ENCODE measurements at places on chromosomes 3 and 15.
A peak's percentile ranks its signal among the peaks of the same experiment; 100 is the strongest.

GRCh38 chr3:124256599-124256998 lies 264.7 kb upstream of the ROPN1 start:
- no peak for DNase-seq

DNA sequence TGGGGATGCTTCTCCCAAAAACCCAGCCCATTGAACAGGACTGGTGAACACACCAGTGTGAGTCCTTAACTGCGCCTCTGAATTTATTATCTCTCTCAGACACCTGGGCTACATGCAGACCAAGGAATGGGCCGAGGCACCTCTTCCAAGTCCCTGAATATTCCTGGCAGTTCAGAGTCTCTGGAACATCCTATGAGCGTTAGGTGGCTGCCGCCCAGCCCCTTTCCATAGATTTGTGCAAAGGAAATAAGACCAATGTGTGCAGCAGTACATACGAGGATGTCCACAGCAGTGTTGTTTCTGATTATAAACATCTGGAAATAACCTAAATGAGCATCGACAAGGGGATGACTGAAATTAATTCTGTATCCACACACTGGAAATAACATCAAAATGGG lies 104.9 kb upstream of the RPL32 start:
- DNase-seq, result peak; percentile 59

- no peak for DNase-seq
Observed at GRCh38 chr3:154678041-154678654, 248.2 kb upstream of the GPR149 start.

- DNase-seq, result no peak
Observed at GRCh38 chr3:126982126-126982470, 817 bp upstream of the PLXNA1 start.

DNA sequence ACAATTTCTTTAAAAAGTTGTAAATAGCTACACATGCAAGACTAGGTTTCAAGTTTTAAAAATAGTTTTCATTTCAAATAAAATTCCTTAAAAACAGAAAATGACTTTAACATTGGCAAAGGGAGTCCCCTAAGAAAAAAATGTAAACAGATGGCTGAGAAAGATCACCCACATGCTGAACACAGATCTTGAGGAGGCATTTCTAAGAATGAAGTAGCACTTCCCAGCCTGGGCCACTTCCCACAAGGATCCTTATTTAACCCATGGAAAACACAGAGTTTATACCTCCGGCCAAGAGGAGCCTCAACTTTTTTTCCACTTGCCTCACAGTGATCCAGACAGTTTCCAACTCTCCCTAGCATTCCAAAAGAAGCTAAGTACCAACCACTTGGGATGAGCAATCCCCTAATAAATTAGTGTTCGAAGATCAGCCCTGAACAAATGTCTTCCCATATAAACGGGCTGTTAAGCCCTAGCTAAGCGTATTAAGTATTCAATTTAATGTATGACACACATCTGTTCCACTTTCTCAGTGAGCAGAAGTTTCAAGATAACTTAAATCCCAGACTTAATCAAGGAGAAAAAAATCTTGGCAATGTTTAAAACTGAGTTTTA lies 61.4 kb downstream of the GADL1 start:
- DNase-seq, result no peak

DNA sequence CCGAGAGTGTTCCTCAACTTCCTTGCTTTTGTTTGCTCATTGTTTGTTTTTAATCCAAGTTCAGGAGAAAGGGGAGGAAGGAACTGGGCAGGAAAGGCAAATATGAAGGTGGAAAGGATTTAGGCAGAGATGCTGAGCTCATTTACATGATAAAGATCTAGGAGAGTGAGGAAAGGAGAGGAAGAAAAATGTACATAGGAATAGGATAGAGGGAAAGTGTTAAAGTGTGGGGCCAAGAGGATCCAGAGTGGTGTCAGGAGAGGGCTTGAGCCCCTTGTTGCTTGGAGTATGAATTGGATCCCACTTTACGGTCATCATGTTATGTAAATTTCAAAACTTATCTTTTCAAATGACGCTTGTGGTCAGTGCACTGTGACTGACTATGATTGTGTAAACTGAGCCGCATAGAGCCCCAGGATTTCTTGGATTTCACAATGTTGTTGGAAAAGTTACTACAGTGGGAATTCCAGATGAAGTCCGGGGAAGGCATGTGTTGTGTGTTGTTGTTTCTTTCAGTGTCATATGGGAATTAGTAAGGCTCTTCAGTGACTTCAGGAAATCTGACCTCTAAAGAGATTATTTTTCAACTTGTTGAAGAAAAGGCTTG lies 15.0 kb upstream of the PLD1 start:
- no peak for DNase-seq

- DNase-seq, result no peak
Observed at GRCh38 chr3:161393310-161393709, 22.0 kb upstream of the SPTSSB start.

- no peak for DNase-seq
Observed at GRCh38 chr3:71392251-71392650, 191.3 kb downstream of the FOXP1 start.

DNA sequence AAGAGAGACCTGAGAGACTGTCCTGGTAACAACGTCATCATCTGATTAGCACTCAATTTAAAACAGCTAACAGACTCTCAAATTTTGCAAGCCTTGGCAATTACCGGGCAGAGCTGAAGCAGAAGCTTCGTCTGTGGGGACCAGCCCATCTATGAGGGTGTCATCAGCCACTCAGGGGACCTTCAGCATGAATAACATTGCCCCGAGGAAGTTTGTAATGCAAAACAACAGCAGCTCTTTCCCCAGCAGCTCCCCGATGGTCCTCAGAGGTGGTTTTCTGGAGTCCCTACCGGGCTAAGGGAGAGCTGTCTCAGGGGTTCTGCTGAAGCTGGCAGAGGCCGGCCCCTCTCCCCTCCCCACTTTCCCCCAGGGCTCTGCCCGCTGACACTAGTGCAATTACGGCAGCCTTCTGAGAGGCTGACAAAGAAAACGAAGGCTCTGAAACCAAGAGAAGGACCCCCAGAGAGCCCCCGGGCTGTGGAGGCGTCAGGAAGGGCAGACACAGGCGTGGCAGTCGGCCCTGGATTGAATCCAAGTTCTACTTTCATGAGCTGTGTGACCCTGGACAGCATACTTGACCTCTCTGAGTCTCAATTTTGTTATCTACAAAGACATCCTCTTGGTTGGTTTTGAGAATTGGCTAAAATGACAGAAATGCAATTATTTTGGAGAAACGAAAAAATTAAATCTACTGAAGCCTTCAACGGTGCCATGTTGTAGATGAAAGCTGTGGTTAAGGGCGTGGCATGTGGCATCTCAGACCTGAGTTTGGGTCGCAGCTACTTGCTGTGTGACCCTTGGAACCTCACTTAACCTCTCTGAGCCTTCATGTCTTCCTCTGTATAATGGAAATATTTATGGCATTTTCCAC lies 102.1 kb upstream of the TLE3 start:
- DNase-seq, result no peak

- DNase-seq, result no peak
Observed at GRCh38 chr15:71111181-71111565, 4.1 kb upstream of the THSD4 start.

DNA sequence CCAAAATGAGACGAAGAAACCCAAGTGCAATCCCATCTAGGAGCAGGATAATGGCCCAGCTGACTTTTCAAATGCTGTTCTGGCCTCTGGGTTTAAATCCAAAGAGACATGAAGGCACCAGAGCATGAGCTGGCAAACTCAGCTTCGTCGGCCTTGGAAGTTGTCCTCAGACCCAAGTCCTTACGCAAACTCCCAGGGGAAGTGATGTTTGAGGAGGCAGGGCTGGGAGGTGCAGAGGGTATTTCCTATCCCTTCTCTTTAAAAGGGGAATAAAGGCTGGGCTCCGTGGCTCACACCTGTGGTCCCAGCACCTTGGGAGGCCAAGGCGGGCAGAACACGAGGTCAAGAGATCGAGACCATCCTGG lies 68.9 kb upstream of the HERC1 start:
- DNase-seq, result no peak

- no peak for DNase-seq
Observed at GRCh38 chr15:94282269-94283250, 51.2 kb downstream of the MCTP2 start.

- DNase-seq, result no peak
Observed at GRCh38 chr3:127107491-127108375, 85.2 kb upstream of the PRR23E start.

GRCh38 chr15:85316244-85316934 lies 64.0 kb upstream of the AKAP13 start:
- DNase-seq, result no peak

GRCh38 chr15:42775416-42775815 lies 38.5 kb upstream of the CDAN1 start:
- DNase-seq, result no peak

- no peak for DNase-seq
Observed at GRCh38 chr3:107810171-107811071, 280.4 kb downstream of the CD47 start.

DNA sequence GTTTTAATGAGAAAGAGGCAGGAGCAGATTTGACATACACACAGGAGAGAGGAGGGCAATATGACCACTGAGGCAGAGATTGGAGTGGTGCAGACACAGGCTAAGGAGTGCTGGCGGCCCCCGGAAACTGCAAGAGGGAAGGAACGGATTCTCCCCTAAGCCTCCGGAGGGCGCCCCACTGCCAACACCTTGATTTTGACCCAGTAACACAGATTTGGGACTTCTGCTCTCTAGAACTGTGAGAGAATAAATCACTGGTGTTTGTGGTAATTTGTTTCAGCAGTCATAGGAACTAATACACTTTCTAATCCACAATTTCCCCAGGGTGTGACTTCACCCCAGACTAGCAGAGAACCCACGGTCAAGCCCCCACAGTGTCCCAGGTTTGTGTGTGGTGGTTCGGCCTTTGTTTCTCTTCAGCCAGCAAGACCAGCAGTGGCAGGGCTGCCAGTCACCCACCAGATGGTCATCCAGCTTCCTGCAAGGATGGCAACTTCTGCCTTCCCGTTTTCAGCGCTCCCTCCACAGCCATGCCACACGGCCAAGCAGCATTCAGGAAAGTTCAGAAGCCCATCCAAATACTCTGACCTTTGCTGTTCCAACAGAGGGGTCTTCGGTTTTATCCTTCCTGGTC lies 23.6 kb upstream of the TSPAN3 start:
- no peak for DNase-seq

GRCh38 chr3:31142139-31142538 lies 247.7 kb upstream of the GADL1 start:
- no peak for DNase-seq

DNA sequence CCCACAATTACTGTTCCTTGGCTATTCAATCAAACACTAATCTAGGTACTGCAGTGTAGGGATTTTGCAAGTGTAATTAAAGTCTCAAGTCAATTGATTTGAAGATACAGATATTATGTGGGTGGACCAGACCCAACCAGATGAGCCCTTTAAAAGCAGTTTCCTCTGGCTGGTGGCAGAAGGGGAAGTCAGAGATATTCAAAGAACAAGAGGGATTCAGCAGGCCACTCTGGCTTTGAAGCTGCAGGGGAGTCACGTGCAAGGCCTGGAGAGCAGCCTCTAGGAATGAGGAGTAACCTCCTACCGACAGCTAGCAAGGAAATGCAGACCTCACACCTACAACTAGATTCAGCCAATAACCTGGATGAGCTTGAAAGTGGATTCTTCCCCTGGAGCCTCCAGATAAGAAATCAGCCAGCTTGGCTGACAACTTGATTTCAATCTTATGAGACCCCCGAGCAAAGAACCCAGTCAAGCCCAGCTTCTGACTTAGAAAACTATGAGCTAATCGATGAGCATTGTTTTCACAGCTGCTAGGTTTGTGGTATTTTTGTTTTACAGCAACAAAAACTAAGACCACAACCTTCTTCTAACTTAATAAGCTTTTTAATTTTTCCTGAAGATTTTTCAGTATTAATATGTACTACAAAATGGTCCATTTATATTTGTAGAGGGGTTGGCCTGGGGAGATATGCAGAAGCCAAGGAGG lies 13.4 kb downstream of the HACD2 start:
- no peak for DNase-seq

DNA sequence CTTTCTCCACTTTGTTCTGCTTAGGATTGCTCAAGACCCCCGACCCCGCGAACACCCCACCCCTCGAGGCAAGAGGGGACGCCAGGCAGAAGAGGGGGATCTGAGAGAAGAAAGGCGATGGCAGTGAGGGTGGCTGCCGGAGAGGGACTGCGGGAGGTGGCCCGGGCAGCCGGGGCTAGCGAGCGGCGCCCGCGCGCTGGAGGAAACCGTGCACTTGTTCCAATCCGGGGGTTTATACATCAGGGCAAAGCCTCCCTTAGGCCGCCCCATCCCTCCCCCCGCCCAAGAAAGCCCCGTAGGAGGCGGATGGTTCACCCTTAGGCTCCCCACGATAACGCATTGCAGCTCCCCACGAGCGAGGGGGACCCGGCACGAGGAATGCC lies 475 bp downstream of the ERC2 start:
- DNase-seq, result no peak

DNA sequence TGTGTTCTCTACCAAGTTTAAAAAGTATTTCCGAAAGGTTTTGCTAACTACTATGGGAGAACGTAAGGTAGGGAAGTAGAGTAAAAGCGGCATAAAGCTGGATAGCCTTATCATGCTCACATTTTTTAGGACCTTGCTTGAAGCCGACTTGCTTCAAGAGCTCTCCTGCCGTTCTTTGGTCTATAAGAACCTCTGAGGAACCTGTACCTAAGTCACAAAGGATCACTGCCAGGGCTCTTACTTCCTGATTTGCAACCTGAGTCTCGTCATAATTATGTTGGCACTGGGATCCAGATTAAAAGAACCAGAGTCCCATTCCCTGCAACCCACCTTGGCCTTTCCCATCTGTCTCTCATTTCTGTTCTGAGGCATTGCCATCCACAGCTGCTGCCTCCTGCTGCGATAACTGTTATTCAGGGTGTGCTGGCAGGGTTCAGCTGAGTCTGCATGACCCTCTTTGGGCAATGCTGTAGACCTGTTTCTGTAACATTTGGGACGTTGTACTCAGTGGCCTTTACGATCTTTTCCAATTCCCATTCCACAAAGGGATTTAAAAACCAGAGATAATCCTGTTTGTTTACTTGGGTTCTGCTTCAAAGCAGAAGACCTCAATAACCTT lies 131.0 kb upstream of the UMPS start:
- DNase-seq, result no peak

- no peak for DNase-seq
Observed at GRCh38 chr15:83285979-83286553, 1.6 kb upstream of the BNC1 start.

- DNase-seq, result peak; percentile 68
Observed at GRCh38 chr15:34652726-34653033, 69.2 kb upstream of the GOLGA8B start.

GRCh38 chr15:87348746-87349145 lies 907.8 kb downstream of the NTRK3 start:
- DNase-seq, result no peak

- no peak for DNase-seq
Observed at GRCh38 chr3:72227486-72228070, 442.6 kb upstream of the PROK2 start.
